ENCODE measurements at places on chromosomes 16 and 17. TPM values are rescaled to one million over a fixed set of nuclear protein-coding genes. Genes with fewer than 3 reads are reported as not detected.

Gene OTOP2
- total RNA-seq, result not detected

Gene MLST8
- total RNA-seq, result 89.5 TPM

Gene TMEM238L
- not detected for total RNA-seq

Gene KRTAP2-1
- total RNA-seq, result not detected

- no peaks in the 10 kb centered on the region for H3K36me3 ChIP-seq
- no peak overlapping the region for H3K27ac ChIP-seq
- no peak for DNase-seq
These were observed 244.8 kb downstream of the FOXL1 start for GRCh38 chr16:86823125-86823524.

GRCh38 chr16:3484318-3485096, 10.8 kb downstream of the C16orf90 start:
- no peaks in the 10 kb centered on the region for H3K27me3 ChIP-seq
- no peak for DNase-seq
- peaks cover 8% of the 10 kb centered on the region for H3K36me3 ChIP-seq
- H3K27ac ChIP-seq, result no peak overlapping the region

GRCh38 chr16:69448470-69449193, 24.2 kb downstream of the CYB5B start:
- H3K4me3 ChIP-seq, result no peak overlapping the region
- no peak overlapping the region for H3K27ac ChIP-seq
- DNase-seq, result no peak
- H3K27me3 ChIP-seq, result no peaks in the 10 kb centered on the region
- peaks cover 36% of the 10 kb centered on the region for H3K36me3 ChIP-seq
- peaks cover 20% of the 10 kb centered on the region for H3K4me1 ChIP-seq

DNA sequence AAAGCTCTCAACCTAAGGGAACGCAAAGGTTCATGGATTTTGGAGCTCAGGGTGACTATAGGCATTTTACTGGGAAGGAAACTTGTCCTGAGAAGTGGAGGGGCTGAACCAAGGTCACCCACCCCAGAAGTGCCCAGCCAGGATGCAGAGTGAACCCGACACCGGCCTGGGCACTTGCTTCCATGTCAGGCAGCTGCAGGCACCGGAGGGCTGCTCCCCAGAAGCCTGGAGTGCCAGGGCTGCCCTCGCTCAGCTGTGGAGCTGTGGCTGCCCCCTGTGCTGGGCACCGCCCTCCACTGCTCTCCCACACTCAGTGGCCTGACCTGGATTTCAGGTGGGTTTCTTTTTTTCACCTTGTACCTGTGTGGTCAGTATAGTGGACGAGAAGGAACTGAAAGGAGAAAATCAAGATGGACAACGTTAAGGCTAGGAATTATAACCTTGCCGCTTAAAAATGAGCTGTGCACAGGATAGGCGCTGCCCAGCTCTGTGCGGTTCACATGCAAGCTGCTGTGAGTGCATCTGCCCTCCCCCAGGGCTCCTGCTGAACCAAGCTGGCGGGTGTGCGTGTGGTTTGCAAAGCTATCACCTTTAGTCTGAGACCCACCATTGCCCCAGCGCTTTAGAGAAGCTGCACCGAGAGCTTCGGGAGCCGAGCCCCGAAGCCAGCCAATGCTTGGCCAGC, 2.2 kb downstream of the MAPK8IP3 start:
- peaks cover 31% of the 10 kb centered on the region for H3K4me1 ChIP-seq
- DNase-seq, result no peak
- peaks cover 7% of the 10 kb centered on the region for H3K36me3 ChIP-seq
- H3K4me3 ChIP-seq, result peak overlapping the region; percentile 89
- no peak overlapping the region for H3K27ac ChIP-seq

DNA sequence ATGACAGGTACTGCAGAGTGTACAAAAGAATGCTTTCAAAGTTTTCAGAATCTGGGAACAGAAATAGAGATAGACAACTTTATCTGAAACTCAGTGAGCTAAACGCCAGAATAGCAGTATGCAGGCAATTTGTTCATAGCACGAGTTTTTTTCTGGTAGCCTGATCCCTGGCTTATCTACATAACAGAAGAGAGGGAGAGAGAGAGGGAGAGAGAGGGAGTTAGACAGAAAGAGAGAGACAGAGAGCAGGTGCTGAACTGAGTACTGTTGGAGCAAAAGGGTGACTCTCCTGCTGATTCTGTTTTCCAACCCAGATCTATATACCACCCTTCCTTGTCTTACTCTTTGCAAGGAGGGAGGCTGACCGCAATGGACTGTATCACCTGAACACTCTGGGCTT, 388.0 kb upstream of the CA10 start:
- no peaks in the 10 kb centered on the region for H3K36me3 ChIP-seq
- H3K27ac ChIP-seq, result no peak overlapping the region
- H3K4me1 ChIP-seq, result no peaks in the 10 kb centered on the region
- DNase-seq, result no peak
- H3K4me3 ChIP-seq, result no peak overlapping the region

DNA sequence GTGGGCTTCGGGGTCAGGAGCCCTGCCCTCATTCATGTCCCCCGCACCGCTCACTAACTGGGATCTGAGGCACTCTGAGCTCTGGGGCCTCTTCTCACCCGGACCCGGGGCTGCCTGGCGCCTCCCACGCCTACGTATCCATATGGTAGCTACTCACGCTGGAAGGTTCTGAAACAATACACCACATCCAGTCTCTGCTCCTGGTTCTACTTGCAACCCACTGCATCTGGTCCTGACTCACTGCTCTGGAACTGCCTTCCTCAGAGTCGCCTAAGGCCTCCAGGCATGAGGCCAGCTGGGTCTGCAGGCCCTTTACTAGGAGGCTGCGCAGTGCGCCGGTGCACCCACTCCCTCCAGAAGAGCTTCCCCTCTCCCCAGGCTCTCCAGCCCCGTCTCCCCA, 18.1 kb downstream of the USP36 start:
- H3K36me3 ChIP-seq, result peaks cover 62% of the 10 kb centered on the region
- DNase-seq, result no peak
- no peaks in the 10 kb centered on the region for H3K27me3 ChIP-seq
